CD4-positive, alpha-beta memory T cell (primary cell): ENCODE measurements at places on chromosomes 3 and 15. TPM values are rescaled to one million over a fixed set of nuclear protein-coding genes. Genes with fewer than 3 reads are reported as not detected.

DNA sequence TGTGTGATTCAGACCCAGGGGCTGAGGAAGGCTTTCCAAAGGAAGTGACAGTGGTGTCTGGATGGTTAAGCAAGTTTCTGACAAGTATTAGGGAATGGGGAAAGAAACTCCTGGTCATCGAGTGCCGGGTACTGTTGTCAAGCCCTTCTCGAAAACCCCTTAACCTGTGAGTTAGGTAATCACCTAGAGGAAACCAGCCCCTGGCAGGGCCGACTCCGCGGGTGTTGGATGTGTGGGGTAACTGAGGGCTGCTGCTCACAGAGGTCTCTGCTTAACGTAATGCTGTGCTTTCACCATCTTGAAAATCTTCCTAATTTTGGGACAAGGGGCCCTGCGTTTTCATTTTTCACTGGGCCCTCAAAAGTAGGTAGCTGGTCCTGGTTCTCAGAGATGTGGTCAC, 67.0 kb downstream of the SMAD6 start:
- no peaks in the 10 kb centered on the region for H3K36me3 ChIP-seq
- H3K4me3 ChIP-seq, result no peak overlapping the region
- DNase-seq, result no peak
- peaks cover 3% of the 10 kb centered on the region for H3K4me1 ChIP-seq
- peaks cover 6% of the 10 kb centered on the region for H3K27me3 ChIP-seq

DNA sequence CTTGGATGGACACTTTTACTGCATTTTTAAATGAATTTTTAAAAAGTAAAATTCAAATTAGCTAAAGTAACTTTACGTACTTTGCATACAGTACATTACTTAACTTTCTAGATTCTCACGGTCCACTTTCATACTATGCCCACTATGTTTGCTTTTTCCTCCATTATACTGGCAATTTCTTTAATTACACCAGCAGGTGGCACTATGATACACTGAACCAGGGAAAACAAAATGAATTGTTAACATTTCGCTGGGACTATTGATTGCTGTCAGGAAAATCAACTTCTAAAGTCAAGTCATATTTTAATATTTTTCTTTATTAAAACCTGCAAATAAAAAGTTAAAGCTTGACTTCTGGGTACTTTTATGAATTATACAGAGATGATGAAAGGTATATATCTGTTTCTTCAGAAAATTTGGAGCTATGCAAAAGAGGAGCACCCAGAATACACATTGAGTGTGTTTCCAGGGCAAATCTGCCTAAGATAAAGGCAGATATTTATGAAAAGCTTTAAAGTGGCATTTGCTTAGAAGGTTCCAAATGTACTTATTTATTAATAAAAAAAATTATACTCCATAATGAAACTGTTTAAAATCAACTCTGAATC, 21.8 kb upstream of the POU1F1 start:
- no peaks in the 10 kb centered on the region for H3K4me1 ChIP-seq
- no peak for DNase-seq
- no peak overlapping the region for H3K27ac ChIP-seq
- H3K4me3 ChIP-seq, result no peak overlapping the region
- H3K27me3 ChIP-seq, result no peaks in the 10 kb centered on the region
- no peaks in the 10 kb centered on the region for H3K36me3 ChIP-seq

- DNase-seq, result no peak
- H3K4me1 ChIP-seq, result no peaks in the 10 kb centered on the region
- H3K36me3 ChIP-seq, result no peaks in the 10 kb centered on the region
- H3K27me3 ChIP-seq, result no peaks in the 10 kb centered on the region
These were observed 21.0 kb upstream of the CLDN18 start for GRCh38 chr3:137988982-137989381.

DNA sequence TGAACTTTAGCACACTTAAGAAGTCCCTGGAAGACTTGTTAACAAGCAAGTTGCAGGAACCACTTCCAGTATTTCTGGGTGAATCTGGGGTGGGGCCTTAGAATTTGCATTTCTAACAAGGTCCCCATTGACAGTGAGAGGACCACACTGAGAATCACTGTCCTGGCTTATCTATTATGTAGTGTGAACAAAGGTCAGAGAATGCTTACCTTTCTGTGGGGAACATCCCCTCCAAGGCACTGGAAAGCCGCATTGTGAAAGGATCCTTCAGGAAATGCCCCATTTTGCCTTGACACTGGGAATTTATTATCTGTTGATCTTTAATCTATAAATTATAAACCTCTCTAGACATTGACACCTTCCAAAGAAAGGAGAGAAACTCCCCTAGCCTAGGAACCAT, 74.8 kb downstream of the IGF2BP2 start:
- DNase-seq, result no peak
- no peaks in the 10 kb centered on the region for H3K4me1 ChIP-seq
- no peaks in the 10 kb centered on the region for H3K27me3 ChIP-seq
- H3K36me3 ChIP-seq, result no peaks in the 10 kb centered on the region
- no peak overlapping the region for H3K27ac ChIP-seq
- no peak overlapping the region for H3K4me3 ChIP-seq

- no peak overlapping the region for H3K4me3 ChIP-seq
- no peaks in the 10 kb centered on the region for H3K27me3 ChIP-seq
- peaks cover 35% of the 10 kb centered on the region for H3K4me1 ChIP-seq
- no peak for DNase-seq
These were observed 14.2 kb upstream of the CD200R1L start for GRCh38 chr3:112860898-112861297.

- H3K27me3 ChIP-seq, result no peaks in the 10 kb centered on the region
- DNase-seq, result no peak
- H3K36me3 ChIP-seq, result no peaks in the 10 kb centered on the region
- H3K4me3 ChIP-seq, result no peak overlapping the region
- H3K27ac ChIP-seq, result no peak overlapping the region
These were observed 13.7 kb downstream of the USP13 start for GRCh38 chr3:179666436-179667035.

DNA sequence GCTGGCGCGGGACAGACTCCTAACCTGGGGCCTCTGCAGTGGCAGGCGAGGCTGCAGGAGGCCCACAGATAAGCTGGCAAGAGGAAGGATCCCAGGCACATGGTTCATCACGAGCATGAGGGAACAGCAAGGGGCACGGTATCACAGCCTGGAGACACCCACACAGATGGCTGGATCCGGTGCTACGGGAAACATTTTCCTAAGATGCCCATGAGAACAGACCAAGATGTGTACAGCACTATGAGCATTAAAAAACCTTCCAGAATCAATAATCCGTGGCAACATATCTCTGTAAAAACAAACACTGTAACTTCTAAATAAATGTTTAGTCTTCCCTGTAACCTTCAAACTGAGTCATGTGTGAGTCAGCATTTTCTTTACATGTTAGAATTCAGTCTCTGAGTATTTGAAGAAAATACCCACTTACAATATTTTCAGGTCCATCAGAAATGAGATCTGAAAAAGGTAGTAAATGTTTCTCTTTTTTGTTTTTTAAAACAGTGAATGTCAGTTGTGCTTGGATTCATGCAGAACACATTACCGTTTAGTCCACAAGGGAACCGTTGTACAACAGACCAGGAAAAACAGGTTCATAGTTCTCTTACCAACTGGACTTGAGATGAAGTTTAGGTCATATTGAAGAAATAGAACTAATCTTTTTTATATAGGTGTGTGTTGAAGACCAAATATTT, 75.9 kb downstream of the BOC start:
- H3K36me3 ChIP-seq, result no peaks in the 10 kb centered on the region
- no peaks in the 10 kb centered on the region for H3K27me3 ChIP-seq
- H3K4me1 ChIP-seq, result no peaks in the 10 kb centered on the region

- peaks cover 21% of the 10 kb centered on the region for H3K36me3 ChIP-seq
- H3K4me1 ChIP-seq, result no peaks in the 10 kb centered on the region
- no peaks in the 10 kb centered on the region for H3K27me3 ChIP-seq
- H3K4me3 ChIP-seq, result no peak overlapping the region
These were observed 39.0 kb downstream of the CFAP100 start for GRCh38 chr3:126433496-126434263.

DNA sequence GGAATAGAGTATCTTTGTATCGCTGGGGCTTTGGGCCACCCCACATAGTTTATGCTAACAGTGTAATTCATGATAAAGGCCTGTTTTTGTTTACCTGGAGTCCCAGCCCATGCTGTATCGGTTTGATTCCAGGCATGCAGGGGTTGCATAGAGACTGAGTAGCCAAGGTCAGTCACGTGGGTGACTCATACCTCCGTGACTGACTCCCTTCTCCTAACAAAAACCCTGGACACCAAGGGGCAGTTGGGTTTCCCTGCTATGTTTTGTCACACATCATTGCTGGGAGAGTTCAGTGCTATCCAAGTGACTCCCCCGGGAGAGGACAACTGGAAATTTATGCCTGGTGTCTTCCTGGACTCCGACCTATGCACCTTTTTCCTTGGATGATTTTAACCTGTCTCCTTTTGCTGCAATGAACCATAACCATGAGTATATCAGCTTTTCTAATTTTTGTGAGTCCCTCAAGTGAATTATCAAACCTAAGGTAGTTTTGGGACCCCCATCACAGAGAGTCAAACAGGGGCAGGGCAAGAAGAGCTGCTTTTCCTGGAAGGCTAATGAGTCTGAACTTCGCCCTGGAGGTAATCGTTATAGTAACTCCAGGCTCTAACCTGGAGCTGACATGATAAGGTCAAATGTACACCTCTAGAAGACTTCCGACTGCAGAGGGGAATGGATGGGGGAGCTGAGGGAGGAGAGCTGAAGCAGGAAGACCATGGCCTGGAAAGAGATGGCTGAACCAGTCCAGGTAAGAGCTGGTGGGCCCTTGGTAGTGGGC, 57.0 kb downstream of the SRGAP3 start:
- H3K4me3 ChIP-seq, result no peak overlapping the region
- H3K27me3 ChIP-seq, result no peaks in the 10 kb centered on the region
- H3K4me1 ChIP-seq, result no peaks in the 10 kb centered on the region
- no peak overlapping the region for H3K27ac ChIP-seq

DNA sequence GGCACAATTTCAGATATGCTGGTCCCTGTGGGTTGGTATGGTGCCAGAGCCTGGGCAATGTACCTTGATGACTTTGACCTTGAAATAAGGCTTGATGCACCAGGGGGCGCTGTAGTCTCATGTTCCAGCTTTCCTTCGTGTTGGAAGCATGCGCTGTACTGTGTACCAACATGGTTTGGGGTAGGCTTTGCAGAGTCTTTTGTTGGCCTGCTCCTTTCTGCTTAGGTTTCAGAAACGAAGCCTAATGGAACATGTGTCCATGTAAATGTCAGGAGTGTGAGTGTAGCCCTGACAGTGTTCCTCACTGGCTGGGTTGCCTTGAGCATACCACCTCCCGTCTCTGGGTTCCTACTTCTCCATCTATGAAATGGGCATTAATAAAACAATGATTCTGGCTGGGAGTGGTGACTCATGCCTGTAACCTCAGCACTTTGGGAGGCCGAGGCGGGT, 3.6 kb upstream of the CCR4 start:
- no peaks in the 10 kb centered on the region for H3K27me3 ChIP-seq
- H3K27ac ChIP-seq, result no peak overlapping the region

DNA sequence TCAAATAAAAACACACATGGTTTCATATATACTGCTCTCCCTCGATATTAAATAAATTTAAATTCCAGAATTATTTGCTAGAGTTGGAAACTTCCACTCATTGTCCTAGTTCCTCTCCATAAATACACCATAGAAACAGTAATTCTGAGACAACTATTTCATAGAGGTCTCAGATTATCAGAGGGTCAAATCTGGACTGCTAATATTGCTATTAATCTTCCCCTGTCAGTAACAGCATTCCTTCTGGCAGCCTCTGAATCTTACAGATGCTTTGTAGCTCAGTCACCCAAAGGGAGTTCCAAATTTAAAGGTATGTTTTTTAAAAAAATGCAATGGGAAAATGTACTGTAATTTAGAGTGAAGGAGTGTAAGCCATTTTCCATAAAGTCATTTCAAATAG, 428.8 kb downstream of the PYDC2 start:
- H3K4me3 ChIP-seq, result no peak overlapping the region
- H3K27me3 ChIP-seq, result no peaks in the 10 kb centered on the region
- no peaks in the 10 kb centered on the region for H3K36me3 ChIP-seq
- DNase-seq, result no peak

DNA sequence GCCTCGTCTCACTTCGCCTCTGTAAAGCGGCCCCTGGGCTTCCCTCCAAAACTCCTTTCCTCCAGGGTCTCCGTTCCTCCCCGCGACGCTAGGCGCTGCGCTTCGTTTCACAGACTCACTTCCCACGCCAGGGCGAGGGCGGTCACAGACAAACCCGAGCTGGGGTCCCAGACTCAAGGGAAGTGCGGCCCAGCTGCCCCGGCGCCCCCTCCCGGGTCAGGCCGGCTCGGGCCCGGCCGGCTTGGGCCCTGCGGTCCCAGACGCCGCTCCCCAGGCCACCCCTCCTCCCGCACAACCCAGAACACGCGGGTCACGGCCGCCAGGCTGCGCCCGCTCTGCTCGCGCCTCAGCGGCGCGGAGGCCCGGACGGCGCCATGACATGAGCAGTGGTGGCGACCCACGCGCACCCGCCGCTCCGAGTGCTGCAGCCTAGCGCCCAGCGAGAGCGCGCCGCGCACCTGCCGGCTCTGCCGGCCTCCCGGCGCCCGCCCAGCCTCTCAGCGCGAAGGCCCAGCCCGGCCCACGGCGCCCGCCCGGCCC, 547 bp downstream of the NUP210 start:
- DNase-seq, result peak; percentile 66
- no peaks in the 10 kb centered on the region for H3K27me3 ChIP-seq
- H3K4me1 ChIP-seq, result peaks cover 74% of the 10 kb centered on the region
- peak overlapping the region; percentile 84 for H3K4me3 ChIP-seq

GRCh38 chr15:83190450-83190849, 17.2 kb downstream of the HDGFL3 start:
- no peaks in the 10 kb centered on the region for H3K27me3 ChIP-seq
- no peak overlapping the region for H3K4me3 ChIP-seq
- no peaks in the 10 kb centered on the region for H3K36me3 ChIP-seq

DNA sequence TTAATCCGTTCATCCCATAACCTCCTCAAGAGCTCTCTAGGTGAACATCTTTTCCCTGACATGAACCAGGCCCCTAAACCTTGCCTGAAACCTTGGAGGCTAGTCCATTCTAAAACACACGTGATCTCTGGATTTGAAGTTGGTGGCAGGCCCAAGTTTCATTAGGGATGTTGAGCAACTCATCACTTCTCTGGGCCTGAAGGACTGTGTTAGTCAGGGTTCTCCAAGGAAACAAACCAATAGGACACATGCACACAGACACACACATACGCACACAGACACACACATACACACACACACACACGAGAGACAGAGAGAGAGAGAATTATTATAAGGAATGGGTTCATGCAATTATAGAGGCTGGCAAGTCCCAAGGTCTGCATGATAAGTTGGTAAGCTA, 31.9 kb downstream of the ACAN start:
- no peak overlapping the region for H3K27ac ChIP-seq
- no peak overlapping the region for H3K4me3 ChIP-seq
- no peak for DNase-seq
- no peaks in the 10 kb centered on the region for H3K27me3 ChIP-seq
- no peaks in the 10 kb centered on the region for H3K36me3 ChIP-seq

- no peak overlapping the region for H3K4me3 ChIP-seq
- no peaks in the 10 kb centered on the region for H3K27me3 ChIP-seq
- no peaks in the 10 kb centered on the region for H3K4me1 ChIP-seq
- no peak overlapping the region for H3K27ac ChIP-seq
These were observed 414.5 kb upstream of the MDFIC2 start for GRCh38 chr3:70726961-70727360.

GRCh38 chr15:63473007-63473748, 31.2 kb upstream of the USP3 start:
- DNase-seq, result peak; percentile 48
- H3K4me3 ChIP-seq, result no peak overlapping the region
- H3K4me1 ChIP-seq, result peaks cover 48% of the 10 kb centered on the region
- H3K27ac ChIP-seq, result peak overlapping the region; percentile 43
- H3K27me3 ChIP-seq, result no peaks in the 10 kb centered on the region

CLRN1 gene
- polyA plus RNA-seq, result not detected

CYP8B1 gene
- polyA plus RNA-seq, result not detected

SLC22A13 gene
- polyA plus RNA-seq, result not detected

WNT5A gene
- not detected for polyA plus RNA-seq

CACNA1D gene
- polyA plus RNA-seq, result not detected
